Mesothelial cell of epicardium (in vitro differentiated cells): ENCODE measurements at places on chromosomes 4 and X. TPM values are rescaled to one million over a fixed set of nuclear protein-coding genes. Genes with fewer than 3 reads are reported as not detected.

GRCh38 chr4:11587797-11588196, 159.1 kb upstream of the HS3ST1 start:
- peaks cover 2% of the 10 kb centered on the region for H3K4me1 ChIP-seq
- no peak for DNase-seq
- H3K36me3 ChIP-seq: no peaks in the 10 kb centered on the region
- no peaks in the 10 kb centered on the region for H3K27me3 ChIP-seq

GRCh38 chrX:50403903-50404302, 66.7 kb downstream of the DGKK start:
- DNase-seq: no peak
- no peaks in the 10 kb centered on the region for H3K27me3 ChIP-seq
- H3K36me3 ChIP-seq: no peaks in the 10 kb centered on the region
- H3K4me3 ChIP-seq: no peak overlapping the region
- no peaks in the 10 kb centered on the region for H3K4me1 ChIP-seq

- no peak overlapping the region for H3K4me3 ChIP-seq
- no peak overlapping the region for H3K27ac ChIP-seq
- peaks cover 7% of the 10 kb centered on the region for H3K36me3 ChIP-seq
- peaks cover 32% of the 10 kb centered on the region for H3K4me1 ChIP-seq
- no peak for DNase-seq
- no peaks in the 10 kb centered on the region for H3K27me3 ChIP-seq
Observed at GRCh38 chr4:108607079-108607815, 13.1 kb upstream of the RPL34 start.

GRCh38 chrX:149962859-149963757, 24.8 kb upstream of the EOLA2 start:
- H3K27ac ChIP-seq: no peak overlapping the region
- peaks cover 19% of the 10 kb centered on the region for H3K36me3 ChIP-seq
- H3K4me3 ChIP-seq: no peak overlapping the region
- no peak for DNase-seq
- no peaks in the 10 kb centered on the region for H3K27me3 ChIP-seq
- no peaks in the 10 kb centered on the region for H3K4me1 ChIP-seq

The TCEAL1 gene
- 17.1 to 18.8 TPM (median 18.7 TPM) in 3 replicates for total RNA-seq
